ENCODE measurements at places on chromosomes 2 and 18.

DNA sequence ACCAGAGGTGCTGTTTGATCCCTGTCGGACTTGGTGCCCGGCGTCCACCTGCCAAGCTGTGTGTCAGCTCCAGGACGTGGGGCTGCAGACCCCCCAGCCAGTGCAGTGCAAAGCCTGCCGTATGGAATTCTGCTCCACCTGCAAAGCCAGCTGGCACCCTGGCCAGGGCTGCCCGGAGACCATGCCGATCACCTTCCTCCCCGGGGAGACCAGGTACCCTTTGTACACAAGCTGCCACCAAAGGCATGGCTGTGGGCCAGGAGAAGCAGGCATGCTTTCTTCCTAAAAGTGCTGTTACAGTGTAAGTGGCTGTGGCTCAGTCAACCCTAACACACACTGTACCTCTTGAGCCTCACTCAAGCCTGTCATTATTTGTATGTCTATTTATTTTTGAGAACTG lies 103.3 kb downstream of the RNF144A start:
- DNase-seq: no peak

DNA sequence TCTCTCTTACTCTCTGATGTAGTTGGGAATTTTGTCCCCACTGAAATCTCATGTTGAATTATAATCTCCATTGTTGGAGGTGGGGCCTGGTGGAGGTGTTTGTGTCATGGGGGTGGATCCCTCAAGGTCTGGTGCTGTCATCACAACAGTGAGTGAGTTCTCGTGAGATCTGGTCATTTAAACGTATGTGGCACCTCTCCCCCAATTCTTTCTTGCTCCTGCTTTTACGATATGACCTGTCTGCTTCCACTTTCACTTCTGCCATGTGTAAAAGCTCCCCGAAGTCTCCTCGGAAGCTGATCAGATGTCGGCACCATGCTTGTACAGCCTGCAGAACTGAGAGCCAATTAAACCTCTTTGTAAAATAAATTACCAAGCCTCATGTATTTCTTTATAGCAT lies 337.8 kb upstream of the CDH2 start:
- no peak for DNase-seq

DNA sequence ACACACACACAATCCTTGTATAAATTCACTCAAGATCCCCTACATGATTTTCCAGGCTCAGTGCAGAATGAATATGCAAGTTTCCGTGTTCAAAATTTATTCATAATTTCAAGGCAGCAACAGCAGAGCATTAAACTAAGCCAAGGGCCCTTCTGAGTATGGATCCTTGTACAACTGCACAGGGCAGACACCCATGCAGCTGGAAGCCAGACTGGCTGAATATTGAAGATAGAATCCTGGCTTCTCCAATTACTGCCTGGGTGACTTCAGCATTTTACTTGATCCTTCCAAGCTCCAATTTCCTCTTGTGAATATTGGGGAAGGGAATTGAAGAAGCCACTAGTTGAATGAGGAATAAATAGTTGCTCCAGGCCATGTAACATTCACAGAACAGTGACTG lies 267.9 kb upstream of the REG3G start:
- no peak for DNase-seq

DNA sequence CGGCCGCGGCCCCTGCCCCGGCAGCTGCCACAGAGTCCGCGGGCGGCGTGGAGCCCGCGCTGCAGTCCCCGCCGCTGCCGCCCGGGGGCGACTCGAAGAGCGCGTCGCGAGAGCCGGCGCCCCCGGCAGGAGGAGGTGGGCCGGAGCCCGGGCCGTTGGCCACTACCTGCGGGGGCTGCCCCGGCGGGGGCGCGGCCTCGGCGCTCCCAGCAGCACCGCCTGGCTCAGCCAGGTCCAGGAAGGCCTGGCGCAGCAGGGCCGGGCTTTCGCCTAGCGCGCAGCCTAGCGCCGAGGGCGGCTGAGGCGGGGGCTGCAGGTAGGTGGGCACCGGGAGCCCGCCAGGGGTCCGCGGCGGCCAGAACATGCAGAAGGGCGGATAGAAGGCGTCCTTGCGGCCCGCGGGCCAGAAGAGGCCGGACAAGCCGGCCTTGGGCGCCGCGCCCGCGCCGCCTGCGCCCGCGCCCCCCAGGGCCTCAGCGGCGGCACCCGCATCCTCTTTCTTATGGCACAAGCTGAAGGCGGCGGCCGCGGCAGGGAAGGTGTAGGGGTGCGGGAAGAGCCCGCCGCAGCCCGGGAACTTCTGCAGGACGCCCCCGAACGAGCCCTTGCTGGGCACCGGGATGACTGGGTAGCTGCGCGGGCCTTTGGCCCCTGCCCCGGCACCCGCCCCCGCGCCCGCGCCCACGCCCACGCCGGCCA lies 3.9 kb downstream of the SKOR2 start:
- no peak for DNase-seq

DNA sequence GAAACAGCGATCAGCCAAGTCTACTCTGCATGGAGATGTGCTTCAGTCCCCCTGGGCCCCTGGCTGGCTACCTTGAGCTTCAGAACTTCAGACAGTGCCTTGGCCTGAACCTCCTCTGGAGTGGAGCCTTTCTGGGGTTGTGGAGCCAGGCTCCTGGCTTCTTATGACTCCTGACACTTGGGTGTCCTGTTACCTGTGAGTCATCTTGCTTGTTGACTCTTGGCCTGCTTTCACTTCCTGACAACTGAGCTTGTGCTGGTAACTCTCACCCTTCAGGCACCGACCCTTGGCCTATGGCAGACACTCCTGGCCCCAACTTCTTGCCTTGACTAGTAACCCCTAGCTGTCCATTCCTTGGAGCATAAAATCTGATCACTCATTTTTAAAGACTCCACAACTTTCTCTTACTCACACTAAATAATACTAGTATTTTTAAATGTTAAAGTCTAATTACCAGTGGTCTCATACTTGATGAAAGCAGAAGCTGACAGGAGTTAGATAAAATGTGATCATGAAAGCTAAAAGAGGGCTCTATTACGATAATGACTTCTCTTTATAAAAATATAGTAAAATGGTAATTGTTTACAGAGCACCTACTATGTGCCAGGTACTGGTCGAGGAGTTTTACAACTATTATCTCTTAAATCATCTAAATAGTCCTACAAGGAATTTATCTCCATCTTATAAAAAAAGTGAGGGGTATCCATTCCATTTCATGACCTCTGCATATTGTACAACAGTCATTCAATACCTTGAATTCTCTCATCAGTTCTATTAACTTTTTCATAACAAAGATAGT lies 46.3 kb upstream of the VIT start:
- no peak for DNase-seq

- DNase-seq: no peak
These were observed 8.1 kb upstream of the SOS1 start for GRCh38 chr2:39128919-39129391.

- DNase-seq: no peak
These were observed 39.4 kb downstream of the COBLL1 start for GRCh38 chr2:164802095-164802707.

DNA sequence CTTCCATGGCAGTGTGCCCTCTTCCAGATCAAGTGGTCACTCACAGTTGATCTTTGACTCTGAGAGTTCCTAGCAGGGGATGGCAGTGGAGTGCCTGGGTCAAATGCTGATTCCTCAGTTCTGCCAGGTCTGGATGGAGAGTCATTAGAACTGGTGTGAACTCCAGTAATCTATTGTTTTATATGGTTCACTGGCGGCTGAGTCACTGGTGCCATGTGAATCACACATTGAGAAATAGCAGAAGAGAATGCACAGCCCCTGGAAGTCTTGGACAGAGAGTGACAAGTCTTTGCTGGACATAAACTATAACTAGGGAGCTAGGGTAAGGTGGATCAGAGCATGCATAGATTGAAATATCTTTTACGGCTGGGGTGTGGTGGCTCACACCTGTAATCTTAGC lies 86.9 kb downstream of the EIF2AK3 start:
- DNase-seq: no peak

DNA sequence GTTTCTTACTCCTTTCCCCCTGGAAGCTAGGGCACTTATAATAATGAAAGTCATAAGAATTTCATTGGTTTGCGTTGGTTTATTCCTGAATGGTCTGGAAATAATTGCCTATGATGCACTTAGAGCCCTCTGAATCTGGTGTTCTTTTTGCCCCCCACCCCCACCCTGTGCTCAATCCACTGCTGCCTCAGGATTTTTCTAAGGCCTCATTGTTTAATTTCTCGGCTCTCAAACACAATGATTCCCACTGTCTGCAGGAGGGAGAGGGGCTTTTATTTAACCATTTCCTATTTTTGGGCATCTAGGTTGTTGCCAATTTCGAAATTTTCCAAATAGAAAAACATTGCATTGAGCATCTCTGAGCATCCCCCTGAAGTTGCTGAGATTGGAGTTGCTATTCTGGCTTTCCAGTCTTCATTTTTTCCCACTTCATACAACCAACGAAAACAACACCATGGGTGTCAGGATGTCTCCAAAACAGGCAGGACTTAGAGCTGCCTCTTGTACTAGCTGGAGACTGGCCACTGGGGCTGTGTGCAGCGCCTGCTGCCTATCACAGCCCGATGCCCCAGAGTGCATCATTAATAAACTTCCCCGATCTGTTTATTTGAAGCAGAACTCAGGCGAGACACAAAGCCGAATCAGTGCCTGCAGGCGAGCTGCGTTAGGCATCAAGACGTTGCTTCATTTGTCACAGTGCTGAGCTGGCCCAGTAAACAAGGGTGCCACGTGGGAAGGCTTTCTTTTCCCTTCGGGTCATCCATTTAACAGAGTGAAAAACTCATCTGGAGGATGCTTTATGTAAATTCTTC lies 1.8 kb upstream of the PCARE start:
- no peak for DNase-seq

- peak; percentile 98 for DNase-seq
These were observed 2.4 kb upstream of the LPIN1 start for GRCh38 chr2:11743846-11744553.

DNA sequence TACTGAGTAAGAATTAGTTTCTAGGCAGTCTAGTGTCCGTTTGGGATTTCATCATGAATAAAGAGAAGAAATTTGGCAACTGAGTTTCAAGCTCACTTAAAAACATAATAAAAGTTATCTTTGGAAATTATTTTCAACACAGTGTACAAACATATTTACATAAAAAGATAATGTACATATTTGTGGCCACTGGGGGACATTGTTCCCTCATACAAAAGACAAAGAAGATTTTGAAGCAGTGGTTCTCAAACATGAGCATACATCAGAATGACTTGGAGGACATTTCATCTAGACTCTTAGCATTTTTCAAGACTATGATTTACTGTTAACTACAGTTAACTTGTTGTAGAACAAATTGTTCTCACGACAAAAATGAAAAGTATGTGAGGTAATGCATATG lies 15.7 kb upstream of the TTC21B start:
- DNase-seq: no peak

- DNase-seq: peak; percentile 34
These were observed at the start of gene GNAL for GRCh38 chr18:11688972-11689668. Gene GNAL (plus strand): TSS chr18:11689264. CDS start chr18:11689564, 300 bp downstream.

- no peak for DNase-seq
These were observed 55.5 kb downstream of the RPIA start for GRCh38 chr2:88746929-88747490.

- no peak for DNase-seq
These were observed 97.4 kb downstream of the MEP1B start for GRCh38 chr18:32287249-32287648.

- DNase-seq: peak; percentile 29
These were observed 71.7 kb upstream of the SKOR2 start for GRCh38 chr18:47323158-47323557.

DNA sequence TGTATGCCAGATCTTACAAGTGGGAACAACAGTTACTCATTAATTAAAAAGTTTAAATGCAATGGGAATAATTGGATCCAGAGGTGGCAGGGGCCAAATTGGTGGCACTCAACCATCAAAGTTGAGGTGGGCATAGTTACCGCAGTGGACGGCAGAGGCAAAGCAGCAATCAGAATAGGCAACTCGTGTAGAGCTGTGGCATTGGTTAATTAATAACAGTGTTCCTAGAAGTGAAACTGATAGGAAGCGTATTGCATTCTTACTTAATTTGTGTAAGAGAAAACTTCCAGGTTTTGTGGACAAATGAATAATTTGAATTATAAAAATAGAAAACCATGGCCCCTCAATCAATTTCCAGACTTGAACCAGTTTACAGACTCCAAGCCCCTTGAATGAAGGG lies 1068.2 kb upstream of the ACVR2A start:
- DNase-seq: no peak

DNA sequence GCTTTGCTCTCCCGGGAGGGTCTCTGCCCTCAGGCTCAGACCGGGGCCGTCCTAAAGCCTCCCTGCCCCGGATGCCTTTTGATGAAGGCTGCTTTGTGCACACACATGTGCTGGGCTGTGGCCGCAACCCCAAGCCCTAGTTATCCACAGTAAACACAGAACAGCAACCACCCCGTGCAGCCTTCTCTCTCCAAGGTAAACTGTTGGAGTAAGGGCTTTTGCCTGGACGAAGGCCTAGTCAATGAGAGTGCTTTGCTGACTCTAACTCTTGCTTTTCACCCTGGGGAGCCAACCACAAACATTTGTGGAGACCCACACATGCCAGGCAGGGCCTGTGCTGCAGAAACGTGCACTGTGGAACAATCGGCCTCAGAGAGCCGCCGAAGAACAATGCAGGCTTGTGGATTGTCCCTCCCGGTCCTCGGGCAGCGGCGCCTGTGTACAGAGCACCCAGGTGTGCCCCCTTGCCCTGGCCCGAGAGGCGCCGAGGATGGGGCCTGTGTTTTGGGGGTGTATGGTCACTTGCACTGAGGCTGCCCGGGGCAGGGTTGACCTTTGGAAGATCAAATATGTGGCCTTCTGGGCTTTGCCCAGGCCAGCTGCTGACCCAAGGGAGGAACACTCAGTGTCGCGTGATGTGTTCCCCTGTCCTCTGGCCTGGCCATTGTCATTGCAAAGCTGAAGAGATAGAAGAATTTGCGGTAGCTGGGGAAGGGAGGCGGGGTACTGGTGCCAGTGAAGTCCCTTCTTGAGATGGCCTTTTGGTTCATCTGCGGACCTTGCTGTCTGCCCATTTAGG lies 37.0 kb downstream of the CTIF start:
- DNase-seq: no peak

DNA sequence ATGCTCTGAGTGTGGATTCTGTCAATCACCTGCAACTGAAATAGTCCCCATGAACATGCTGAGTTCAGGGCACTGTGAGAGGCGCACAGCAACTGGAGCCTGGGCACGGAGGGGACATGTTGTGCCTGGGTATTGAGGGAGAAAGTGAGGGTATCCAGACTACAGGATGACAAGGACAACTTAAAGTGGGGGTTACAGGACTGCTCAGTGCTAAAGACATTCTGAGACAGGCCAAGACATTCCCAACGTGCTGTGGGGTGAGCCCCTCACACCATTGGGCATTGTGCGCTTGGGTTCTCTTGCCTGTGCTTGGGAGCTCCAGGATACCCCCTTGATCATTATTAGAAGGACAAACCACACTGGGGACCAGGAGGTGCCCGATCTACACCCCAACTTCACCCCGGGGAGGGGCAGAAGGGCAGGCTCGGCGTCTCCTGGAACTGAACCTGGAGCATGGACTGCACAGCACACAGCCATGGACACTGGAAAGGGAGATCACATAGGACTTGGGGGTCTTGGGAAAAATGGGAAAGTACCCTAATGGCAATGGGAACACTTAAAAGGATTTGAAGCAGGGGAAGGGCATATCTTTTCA lies 72.5 kb upstream of the HDAC4 start:
- no peak for DNase-seq

GRCh38 chr2:191479680-191480023 lies 198.3 kb upstream of the NABP1 start:
- no peak for DNase-seq

GRCh38 chr2:26317377-26318105 lies 28.4 kb upstream of the SELENOI start:
- DNase-seq: no peak

- DNase-seq: no peak
These were observed 254.0 kb downstream of the CALCRL start for GRCh38 chr2:187194049-187194448.

GRCh38 chr2:9473985-9474360 lies 378 bp upstream of the IAH1 start:
- no peak for DNase-seq

GRCh38 chr2:215654148-215654819 lies 218.4 kb upstream of the FN1 start:
- DNase-seq: peak; percentile 42
